Right renal pelvis (tissue), 4 donors: ENCODE measurements at places on chromosomes 3 and 15.

GRCh38 chr3:117238806-117239205, 529.2 kb downstream of the TUSC7 start:
- DNase-seq: no peak

GRCh38 chr3:71466483-71466882, 117.0 kb downstream of the FOXP1 start:
- no peak for DNase-seq

DNA sequence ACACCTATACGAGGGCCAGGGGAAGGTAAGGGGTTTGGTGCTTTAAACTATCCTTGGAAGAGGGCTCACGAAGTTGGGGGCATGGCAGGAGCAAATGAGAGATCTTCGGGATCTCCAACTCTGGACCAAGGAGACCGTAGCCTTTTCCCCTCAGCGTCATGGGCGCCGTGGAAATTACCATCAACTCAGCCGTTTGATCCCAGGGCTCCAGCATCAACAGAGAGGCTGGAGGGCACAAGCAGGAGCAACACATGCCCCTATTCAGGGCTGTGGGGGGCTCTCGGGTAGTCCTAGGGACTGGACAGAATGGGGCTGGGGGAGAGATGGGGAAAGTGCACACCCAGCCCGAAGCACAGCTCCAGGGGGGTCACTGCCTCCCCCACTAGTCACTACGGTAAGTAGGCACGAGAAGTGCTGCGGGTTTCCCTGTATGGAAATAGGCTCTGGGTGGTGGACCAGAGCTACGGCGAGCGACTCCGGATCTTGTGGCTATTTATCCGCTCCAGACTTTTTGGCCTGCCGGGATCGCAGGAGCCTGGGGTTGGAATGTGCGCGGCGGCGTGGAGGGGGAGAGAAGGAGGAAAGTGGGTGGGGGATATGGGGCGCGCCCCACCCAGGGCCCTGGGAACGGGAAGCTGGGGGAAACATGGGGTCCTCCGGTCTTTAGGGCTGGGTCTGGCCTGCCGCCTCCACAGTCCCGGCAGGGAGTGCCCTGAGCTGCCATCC, 539 bp upstream of the LAMB2 start:
- peak; percentile 80 for DNase-seq

DNA sequence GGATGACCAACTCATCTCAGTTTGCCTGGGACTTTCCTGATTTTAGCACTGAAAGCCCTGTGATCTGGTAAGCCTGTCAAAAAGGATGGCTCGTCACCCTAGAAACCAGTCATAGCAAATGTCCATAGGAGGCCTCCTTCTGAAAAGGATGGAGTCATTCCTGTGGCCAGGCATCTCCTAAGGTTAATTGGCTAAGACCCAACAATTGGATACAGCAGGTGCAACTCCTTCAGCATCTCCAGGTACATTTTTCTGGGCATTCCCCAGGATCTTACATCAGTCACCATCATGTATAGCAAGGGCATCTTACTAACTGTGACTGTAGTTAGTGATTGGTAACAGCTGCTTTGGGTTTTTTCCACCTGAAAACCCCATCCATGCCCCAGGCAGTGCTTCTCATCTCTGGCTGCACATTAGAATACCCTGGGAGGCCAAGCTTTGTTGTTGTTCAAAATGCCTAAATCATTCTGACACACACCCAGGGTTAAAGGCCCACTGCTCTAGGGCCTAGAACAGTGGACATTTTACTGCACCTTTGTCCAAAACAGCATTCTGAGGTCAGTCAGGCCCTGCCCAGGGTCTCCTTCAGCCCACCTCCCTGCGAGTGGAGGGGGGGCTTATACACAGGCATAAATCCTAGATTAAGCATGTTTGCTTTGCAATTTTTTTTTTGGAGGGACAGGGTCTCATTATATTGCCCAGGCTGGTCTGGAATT, 28.3 kb upstream of the GALNT15 start:
- no peak for DNase-seq

GRCh38 chr15:65339416-65339815, 34.9 kb downstream of the RNU5B-1 start:
- no peak for DNase-seq

GRCh38 chr15:57565311-57565710, 26.4 kb upstream of the MYZAP start:
- no peak for DNase-seq

DNA sequence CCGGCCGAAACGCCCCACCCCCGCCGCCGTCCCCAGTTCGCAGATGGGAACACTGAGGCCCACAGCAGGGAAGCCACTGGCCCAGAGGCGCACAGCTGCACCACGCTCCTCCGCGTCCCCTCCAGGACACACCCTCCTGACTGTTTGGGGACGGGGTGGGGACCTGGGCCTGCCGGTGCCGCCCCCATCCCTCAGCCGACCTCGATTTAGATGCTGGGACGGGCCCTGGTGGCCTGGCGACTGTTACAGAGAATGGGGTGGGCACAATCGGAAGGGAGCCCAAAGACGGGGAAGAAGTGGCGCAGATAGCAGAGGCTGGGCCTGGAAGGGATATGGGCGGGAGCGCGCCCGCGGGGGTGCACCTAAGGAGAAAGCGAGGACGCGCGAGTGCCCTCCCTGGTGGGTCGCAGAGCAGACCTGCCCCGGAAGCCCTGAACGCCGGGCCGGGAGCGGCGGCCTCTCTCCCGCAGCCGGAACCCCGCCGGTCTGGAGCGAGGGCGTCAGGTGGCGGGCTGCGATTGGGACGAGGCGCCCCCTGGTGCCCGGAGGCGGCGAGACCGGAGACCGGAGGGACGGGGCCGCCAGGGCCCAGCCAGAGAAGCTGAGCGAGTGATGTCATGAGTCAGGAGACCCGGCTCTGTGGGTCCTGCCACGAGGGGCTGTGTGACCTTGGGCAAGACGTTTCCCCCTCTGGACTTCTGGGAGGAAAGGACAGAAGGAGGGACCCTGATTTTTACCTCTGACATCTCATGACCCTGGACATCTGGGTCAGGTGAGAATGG, 78.4 kb downstream of the IQSEC1 start:
- DNase-seq: peak; percentile 70

GRCh38 chr3:123813876-123814275, 70.3 kb downstream of the MYLK start:
- no peak for DNase-seq

DNA sequence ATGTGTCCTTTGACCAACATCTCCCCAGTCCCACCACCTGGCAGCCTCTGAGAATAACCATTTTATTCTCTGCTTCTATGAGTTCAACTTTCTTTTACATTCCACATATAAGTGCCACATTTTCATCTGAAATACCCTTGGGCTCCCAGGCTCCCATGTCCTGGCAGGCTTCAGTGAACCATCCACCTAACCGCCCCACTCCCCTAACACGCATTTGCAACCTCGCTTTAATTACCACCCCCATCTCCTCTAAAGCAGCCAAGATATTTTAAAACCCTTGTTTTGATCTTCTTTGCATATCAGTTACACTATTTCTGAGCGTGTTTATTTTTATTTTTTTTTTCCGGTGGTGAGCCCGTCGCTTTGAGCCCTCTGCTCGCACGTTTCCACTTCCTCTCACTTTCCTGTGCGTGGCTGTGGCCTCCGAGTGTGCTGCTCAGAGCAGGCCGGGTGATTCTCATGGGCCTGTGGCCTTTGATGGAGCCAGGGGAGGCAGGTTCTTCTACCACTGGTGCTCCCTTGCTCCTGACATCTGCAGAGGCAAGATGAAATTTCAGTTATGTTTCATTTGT, 195.4 kb upstream of the LPP start:
- DNase-seq: no peak
